CD4-positive, alpha-beta T cell treated with Interleukin-1 beta for 1 hour (primary cell): ENCODE measurements at places on chromosomes 2 and 18.

GRCh38 chr2:240481720-240482119 is 46.3 kb downstream of the GPC1 start:
- no peak for DNase-seq

GRCh38 chr18:74528478-74528877 is 5.8 kb upstream of the CNDP1 start:
- no peak for DNase-seq

GRCh38 chr18:36724591-36725001 is 104.2 kb downstream of the TPGS2 start:
- no peak for DNase-seq

DNA sequence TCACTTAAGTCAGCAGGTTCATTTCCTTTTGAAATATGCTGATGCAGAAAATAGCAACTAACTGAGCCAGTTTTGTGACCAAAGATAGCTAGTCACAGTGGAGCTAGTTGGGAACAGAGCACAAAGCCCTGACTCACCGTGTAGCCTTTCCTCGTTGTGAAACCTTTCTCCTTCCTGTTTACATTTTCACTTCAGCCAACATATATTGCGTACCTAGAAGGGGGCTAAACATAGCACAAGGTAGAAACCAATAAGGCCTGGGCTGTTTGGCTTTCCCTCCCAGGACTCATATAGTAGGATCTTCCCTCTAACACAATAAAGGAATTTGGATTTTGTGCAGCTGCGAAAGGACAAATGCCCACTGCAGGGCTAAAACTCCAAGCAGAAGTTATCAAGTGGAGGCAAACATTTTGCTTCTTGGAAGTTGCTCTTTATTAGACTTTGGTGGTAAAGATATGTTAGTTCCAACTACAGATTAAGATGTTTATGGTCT is 24.5 kb upstream of the LPIN2 start:
- DNase-seq: peak; percentile 34

DNA sequence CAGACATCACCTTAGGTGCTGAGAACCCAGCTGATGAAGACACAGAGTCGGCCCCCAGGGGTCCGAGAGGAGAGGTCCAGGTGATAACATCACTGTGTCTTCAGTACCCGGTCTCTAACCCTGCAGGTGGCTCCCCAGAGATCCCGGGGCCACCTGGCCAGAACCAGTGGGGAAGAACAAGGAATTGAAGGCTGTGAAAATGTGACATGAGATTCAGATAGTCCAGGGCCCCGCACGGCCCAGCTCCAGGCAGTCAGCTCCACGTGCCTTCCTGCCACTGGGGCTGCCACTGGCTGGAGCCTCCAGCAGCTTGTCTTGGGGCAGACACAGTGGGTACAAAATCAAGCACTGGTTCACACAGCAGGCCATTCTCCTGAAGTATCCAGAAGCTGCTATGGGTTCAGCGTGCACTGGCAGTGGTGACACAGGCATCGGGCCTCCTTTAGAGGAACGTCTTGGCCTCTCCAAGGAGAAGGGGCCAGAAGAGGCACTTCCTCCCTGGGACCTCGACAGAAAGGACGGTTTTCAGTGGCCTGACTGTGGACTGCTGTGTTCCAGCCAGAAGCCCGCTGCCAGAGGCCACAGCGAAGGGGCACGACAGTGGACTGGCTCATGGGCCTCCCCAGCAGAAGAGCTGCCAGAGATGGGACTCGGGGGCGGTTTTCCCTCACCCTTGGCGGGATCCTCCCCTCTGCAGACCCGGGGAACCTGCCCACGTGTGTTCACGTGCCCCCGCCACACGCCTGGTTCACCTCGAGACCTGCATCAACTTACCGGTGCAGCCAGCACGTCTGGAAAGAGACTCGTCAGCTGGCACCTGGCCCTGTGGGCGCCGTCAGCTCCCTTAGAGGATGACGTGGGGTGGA is 150.4 kb downstream of the HDAC4 start:
- no peak for DNase-seq

DNA sequence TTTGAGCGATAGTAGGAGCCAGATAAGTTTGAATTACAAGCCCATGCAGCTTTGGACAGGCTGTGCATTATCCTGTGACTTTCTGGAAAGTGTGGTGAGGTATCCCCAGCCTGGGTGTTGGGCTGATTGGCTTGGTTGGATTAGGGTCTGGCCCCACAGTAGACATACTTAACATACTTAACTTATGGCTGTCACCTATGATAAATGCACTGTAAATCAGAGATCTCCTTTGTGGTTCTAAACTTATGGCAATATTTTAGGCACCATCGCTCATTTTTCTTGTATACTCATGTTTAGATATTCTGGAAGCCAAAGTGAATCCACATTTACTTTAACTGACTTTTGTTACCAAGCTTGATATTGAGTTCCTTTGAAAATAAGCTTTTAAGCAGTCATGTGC is 54.8 kb downstream of the SPTBN1 start:
- DNase-seq: no peak

DNA sequence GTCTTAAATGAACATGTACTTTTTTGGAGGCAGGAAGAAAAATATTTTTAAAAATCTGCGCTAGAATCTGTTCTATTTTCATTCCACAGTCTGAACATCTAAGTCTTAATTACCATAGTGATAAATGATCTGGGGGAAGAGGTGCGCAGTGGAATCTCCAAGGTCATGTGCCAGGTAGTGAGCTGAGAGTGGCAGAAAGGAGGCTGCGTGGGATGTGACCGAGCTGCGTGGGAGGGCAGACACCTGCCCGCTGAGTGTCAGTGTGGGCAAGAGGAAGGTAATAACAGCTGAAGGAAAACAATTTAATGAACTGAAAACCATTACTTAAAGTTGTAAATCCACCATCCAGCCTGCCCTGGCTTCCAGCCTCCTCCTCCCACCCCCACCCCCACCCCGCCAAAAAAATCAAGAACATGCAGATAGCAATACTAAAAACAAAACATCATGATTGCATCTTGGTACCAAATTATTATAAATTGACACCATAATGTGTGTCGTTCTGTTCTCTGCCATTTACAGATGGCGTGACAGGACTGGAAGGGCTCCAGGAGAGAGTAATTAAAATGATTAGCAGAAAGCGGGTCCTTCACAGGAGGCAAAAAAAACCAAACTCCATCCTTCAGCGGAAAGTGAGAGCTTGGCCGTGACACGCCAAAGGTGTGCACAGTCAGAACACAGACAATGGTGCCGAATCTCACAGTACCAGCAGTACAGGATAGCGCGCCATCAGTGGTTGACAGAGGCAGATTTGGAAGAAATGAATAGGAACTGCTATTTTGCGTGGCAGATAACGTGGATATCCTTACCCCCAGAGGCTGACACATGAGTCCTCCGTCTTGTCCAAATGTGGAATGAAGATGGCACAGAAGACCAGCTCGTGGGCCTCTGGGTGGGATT is 11.4 kb upstream of the DTNB start:
- no peak for DNase-seq

DNA sequence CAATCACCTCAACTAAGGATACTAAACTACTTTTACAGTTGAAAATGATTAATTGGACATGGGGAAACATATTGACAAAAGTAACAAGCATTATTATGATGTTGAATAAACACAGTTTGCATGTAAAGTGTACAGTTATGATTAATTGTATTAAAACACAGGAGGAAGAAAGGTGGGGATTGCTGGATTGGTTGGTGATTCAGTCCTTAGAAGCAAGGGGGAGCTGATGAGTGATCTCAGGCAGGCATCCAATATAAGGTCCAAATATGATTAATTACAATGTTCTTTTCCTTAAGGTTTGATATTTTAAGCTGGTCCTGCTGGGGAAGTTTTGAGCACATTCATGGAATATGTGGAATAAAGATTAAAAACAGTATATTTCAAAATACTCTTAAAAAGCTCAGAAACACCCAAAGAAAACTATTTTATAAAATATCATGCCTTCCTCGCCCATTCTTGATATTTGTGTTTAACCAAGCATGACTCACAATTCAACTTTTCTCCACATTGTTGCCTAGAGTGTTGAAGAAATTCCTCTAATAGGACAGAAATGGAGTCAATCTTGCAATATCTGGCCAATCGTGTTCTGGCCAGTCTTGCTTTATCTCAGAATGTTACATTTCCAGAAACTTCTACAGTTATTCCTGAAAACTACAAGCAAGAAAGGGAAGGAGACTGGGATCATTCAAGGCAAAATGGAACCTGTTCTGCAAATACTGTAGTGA is 268.2 kb downstream of the RPIA start:
- no peak for DNase-seq

- DNase-seq: no peak
Observed at GRCh38 chr2:65922030-65922429, 489.6 kb upstream of the SPRED2 start.

GRCh38 chr2:15733867-15734673 is 142.4 kb downstream of the DDX1 start:
- no peak for DNase-seq

GRCh38 chr18:39215920-39216319 is 1650.3 kb upstream of the CELF4 start:
- DNase-seq: no peak

DNA sequence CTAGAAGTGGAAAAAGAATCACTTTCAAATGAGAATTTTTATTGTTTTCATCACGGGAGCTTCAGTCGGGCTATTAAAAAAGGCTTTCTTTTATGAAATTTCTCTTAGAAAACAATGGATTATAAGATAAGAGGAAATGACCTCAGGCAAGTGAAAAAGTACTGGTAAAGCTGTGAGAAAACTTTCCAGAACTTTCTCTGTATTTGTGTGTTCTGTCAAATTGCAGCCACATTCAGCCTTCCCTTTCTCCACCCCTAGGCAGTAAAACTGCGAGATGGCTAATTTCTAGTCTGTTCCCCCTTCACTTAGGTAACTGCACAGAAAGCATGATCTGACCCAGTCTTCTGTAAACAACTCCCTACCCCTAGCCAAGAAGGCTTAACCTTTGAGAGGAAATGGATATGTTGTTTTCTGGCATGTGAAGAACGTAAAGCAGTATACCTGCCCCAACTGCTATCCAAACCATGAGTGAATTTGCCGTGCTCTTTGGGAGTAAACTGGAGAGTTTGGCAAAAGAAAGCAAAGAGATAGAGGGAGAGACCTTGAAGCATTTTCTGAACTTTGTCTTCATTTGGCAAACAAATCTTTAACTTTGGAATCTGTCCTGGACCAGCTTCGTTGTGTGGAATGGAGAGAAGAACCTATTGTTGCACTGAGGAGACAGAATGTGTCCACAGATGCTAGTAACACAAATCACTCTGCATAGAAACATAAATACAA is 105.4 kb downstream of the ETAA1 start:
- DNase-seq: no peak

DNA sequence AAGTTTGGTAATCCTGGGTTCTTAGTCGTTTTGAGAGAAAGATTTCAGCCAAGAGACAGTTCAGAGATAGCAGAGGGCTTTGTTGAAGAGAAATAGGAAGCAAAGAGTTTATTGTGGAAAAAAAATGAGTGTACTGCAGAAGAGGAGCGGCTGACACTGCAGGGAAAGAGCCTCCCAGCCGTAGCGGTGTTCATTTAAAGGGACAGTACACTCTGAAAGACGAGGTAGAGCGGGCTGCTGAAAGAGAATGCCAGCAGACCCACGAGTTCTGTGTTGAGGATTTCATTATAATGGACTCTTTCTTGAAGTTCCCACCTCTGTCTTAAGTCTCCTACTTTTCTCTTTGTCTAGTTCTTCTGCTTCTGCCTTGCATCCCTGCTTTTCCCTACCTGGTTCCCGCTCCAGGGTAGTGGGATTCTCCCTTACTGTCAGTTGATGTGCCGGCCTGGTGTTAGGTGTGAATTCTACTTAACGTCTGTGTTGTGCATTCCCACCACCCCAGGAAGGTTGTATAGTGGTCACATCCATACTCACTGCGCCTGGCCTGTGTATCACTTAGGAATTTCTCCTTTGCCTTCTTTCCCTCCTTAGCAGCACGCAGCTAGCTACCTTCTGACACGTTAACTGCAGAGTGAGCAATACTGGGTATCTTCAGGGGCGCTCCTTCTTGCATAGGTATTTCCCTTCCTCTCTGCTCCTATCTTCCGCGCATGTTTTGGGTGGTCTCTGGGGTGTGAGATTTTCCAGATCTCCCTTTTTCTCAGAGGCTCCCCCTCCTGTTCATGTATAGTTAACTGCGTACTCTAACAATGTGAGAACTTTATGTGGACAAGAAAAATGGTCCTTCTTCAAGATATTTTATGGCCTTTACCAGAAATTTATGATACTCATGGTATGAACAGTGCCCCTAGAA is 164.5 kb downstream of the PTH2R start:
- DNase-seq: no peak

DNA sequence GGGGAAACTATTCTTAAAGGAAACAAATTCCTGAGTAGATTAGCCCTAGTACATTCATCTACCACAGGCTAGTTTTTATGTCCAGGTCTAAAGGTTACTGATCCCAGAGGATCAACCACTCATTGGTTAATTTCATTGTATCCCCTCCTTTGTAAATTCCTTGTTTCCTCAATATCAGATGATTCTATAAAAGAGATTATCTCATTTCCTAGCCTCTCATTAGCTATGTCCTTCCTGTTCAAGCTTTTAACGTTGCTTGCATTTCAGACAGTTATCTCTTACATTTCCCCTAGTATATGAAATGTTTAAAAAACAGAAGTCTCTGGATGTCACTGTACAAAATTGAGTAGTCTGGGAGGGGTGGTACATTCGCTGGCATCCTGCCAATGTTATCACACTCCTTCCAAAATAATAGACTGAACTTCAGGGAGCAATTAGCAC is 24.2 kb upstream of the ARMC9 start:
- DNase-seq: no peak

DNA sequence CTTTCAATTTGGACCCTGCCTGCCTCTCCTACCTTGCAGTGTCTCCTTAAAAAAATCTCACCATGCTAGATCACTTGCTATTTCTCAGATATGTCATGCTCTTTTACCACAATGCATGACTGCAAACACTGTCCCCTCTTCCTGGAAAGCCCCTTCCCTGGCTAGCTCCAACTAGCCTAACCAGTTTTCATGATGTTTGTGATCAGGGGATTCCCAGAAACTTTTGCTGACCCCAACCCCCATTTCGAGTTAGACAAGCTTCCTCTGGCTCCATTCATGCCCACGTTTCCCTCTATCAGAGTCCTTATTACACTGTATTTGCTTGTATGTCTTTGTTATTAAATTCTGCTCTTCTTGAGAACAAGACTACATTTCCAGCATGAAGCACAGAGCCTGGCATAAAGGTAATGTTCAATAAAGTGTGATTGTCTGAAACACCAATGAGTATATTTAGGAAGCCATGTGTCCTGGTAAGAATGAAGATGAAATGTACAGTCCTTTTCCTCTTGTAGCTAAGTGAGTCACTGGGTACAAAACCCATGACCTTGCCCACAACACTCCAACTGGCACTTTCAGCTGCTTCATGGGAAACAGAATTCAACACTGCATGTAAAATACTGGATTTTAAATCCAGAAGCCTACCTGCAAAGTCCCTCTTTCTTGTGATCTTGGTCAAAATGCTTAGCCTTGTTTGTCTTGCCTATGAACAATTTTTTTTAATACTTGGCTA is 62.0 kb upstream of the ATL2 start:
- DNase-seq: no peak

GRCh38 chr2:4662161-4662779 is 958.9 kb downstream of the DCDC2C start:
- DNase-seq: no peak
